ENCODE measurements at places on chromosomes 2 and 18.

DNA sequence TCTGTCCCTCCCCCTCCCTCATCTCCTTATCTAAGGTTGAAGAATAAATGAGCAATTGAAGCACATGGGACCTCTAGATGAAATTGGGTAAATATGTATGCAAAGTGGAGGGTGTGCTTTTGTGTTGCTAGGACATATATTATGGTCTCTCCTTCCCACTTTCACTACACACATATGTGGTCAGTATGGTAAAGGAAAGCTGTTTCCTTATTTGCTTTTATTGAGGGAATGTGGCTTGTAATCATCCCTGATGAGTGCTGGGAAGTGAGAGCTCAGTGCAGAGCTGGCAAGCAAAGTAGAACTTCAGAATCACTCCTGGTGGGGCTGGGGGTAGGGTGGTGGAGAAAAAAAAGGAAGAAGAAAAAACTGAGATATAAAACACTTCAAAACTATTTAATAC lies 189.9 kb upstream of the ATP5MC3 start:
- no peak for DNase-seq

- DNase-seq = no peak
These were observed 182.4 kb downstream of the NCK2 start for GRCh38 chr2:105926960-105927678.

DNA sequence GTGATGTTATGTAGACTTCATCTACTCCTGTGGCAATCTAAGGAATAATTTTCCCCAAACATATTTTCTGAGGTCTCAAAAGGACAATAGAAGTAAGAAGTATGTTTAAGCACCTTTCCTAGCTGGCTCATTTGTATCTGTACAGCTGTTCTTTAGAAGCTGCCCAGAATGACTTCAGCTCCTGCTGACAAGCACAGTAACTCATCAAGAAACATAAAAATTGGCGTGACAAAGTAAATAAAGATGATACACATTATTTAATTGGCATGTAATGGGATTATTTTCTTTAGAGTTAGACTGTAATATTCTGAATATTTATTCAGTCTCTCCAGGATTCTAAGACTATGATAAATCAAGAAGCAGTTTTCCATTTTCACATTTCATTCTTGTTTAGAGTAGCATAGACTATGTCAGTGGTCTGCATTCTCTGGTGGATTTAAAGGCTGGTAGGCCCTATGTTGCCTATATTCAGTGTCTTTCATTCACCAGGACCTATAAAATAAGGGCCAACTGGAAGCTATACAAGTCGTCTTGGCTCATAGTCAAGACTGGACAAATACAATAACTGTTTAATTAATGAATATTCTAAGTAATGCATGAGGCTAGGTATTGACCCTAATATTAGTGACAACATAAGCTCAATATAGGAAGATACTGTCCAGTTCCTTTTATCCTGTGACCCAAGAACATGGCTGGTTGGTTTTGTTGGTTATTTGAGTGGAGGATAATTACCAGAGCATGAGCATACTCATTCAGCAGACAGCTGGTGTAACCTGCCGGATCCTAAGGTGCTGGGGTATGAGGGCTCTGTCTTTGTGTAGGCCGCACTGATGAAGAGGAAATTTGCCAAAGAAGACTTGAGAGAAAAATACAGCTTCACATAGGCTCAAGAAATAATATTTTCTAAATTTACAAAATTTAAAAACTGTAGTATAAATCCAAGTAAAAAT lies 107.0 kb downstream of the PDE1A start:
- no peak for DNase-seq

DNA sequence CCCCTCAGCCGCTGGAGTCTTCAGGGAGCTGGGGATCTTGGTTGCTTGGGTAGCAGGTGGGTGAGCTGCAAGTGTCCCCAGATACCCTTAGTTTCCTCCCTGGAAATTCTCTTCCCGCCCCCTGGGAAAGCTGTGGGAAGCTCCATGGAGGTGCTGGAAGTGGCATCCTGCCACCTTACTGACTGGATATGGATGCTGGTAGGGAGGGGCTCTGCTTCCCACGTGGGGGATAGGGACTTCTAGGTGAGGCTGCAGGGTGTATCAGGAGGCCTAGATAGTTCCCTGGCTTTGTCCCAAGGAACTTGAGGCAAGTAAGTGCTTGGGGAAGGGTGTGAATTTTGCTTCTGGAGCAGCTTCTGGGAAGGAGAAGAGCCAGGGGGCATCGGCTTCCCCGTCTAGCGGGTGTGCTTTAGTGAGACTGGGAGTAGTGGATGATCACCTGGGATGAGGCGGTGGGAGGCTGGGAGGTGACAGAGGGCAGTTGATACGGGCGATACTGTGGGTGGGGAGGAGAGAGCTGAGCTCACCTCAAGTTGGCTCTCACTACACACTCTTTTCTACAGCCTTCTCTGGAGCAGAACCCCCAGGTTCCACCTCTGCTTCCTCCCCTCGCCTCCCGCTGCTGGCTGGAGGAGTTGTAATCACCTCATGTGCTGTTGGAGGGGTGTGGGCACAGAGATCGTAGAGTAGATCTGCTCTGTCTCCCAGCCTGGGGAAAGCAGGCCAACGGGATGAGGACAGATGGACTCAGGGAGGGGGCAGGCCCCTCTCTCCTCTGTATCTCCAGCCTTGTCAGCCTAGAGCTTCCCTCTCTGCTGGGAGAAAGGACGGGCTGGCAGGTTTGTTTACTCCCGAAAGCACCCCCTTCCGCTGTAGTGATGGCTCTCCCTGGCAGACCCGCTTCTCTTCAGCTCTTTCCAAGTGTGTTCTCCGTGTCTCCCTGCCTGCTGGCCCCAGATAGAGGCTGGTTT lies 19.8 kb downstream of the TET3 start:
- no peak for DNase-seq

- DNase-seq = peak; percentile 31
These were observed 596.6 kb upstream of the GYPC start for GRCh38 chr2:126059379-126059778.

DNA sequence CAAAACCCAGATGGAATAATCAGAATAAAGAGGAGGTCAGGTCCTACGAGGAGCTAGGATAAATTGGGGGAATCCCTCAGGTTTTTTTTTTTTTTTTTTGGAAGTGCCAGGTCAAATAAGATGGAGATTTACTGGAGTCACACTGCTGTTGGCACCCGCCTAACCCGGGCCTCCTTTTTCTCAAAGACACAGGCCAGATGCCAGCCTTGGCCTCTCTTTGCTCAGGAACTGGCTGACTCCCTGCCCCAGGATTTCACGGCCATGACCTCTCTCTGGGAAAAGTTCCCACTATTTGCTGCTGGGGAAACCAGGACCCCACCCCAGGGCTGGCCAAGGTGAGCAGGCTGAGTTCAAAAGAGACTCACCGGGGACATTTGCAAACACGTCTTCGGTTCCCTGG lies 2.5 kb downstream of the CD8A start:
- DNase-seq = no peak

DNA sequence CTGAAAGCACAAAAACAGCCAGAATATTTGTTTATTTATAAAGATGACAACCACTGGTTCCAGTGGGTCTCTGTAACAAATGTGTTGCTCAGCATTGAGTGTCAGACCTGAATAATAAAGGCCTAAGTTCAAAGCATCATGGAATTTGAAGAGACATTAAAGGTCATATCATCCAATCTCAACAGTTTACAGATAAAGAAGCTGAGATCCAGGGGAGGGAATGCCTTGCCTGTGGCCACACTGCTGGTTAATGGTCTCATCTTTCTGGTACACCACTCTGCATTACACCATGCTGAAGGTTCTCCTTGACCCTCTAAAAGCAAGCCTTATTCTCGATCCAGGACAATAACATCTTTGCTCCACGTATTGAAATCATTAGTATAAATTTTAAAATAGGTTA lies 446.5 kb upstream of the ACVR2A start:
- no peak for DNase-seq
